ENCODE measurements at places on chromosomes 3 and 15.
A peak's percentile ranks its signal among the peaks of the same experiment; 100 is the strongest.

DNA sequence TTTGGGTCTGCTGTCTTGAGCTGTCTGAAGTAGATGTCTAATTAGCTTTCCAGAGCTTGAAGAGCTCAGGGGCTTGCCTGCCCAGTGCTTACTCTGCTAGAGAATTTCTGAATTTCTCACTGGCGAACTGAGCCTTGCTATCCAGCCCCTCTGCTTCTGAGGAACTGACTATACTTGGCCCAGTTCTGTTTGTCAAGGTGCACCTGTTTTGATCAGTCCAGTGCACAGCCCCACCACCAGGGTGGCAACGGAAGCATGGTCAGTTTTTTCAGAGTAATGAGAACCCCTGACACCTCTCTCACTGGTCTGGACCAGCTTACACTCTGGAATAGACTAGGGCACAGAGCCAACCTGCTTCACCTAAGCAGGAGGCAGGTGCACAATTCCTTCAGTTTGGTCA lies 25.2 kb downstream of the ITGB5 start:
- DNase-seq, result no peak

GRCh38 chr3:146881966-146882760 lies 277.0 kb upstream of the PLSCR5 start:
- DNase-seq, result no peak

GRCh38 chr15:62929000-62929357 lies 113.6 kb upstream of the TPM1 start:
- no peak for DNase-seq

DNA sequence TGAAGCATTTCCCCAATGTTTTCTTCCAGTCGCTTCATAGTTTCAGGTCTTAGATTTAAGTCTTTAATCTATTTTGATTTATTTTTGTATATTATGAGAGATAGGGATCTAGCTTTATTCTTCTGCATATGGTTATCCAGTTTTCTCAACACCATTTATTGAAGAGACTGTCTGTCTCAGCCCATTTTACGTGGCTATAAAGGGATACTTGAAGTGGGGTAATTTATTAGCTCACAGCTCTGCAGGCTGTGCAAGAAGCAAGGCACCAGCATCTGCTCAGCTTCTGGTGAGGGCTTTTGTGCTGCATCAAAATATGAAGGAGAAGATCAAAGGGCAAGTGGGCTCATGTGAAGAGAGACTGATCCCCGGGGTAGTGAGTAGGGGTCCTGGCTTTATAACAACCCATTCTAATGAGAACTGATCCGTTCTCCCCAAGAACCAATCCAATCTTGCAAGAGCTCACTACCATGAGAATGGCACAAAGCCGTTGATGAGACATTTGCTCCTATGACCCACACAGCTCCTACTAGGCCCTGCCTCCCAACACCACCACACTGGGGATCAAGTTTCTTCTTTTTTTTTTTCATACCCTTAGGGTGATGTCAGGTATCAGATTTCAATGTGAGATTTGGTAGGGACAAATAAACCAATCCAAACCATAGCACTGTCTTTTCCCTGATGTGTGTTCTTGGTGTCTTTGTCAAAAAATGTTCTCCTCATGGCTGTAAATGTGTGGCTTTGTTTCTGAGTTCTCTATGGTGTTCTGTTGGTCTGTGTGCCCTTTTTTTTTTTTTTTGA lies 63.2 kb downstream of the IQGAP1 start:
- DNase-seq, result no peak

GRCh38 chr15:34987609-34988026 lies 469 bp downstream of the ZNF770 start:
- peak; percentile 35 for DNase-seq

- no peak for DNase-seq
Measured at GRCh38 chr3:8727605-8728512, 5.7 kb upstream of the CAV3 start.
